CD4-positive, alpha-beta T cell (primary cell): ENCODE measurements at places on chromosomes 4 and X.

- DNase-seq: no peak
These were observed 5.6 kb upstream of the TEC start for GRCh38 chr4:48275247-48275646.

DNA sequence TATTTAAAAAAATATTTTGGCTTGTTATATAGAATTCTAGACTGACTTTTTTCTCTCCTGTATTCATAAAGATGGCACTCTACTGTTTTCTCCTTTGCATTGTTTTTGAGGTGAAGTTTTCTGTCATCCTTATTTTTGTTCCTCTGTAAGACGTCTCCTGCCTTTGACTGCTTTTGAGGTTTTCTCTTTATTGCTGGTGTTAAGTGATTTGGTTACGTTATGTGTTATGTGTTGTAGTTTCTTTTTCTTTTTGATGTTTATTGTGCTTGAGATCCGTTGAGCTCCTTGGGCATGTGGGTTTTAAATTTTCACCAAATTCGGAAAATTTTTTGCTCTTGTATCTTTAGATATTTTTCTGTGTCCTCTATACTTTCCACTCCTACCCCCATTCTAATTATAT is 50.0 kb downstream of the KDM6A start:
- no peak for DNase-seq

DNA sequence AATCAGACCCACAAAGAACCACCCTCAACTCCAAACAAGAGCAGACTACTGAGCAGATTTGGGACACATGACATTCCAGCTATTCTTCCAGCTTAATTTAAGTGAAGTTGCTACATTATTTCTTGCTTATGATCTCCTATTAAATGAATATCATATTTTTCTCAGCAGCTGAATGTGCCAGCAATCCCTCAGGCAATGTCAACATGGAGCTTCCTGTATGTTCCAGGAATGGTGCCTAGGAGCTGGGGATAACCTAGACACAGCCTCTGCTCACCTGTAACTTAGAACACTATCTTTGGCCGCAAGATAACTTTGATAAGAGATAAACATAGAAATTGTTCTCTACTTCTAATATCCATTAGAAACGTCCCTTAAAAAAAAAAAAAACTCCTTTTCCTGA is 274.4 kb upstream of the RASGEF1B start:
- no peak for DNase-seq

DNA sequence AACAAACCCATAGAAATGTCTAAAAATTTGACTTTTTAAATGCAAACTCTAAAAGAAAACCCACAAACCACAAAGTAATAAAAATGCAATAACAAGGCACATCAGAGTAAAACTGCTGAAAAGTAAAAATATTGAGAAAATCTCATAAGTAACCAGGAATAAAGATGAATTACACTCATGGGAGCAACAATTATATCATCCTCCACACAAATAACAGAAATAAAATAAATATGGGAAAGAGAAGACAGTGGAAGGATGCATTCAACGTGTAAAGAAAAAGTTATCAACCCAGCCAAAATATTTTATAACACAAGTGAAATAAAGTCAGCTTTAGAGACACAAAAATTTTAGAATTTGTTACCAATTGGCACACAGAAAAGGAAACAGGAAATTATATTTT is 1420.2 kb downstream of the PCDH18 start:
- DNase-seq: no peak

- DNase-seq: no peak
These were observed 23.8 kb downstream of the SSX1 start for GRCh38 chrX:48278958-48279357.

GRCh38 chr4:128220286-128221235 is 67.1 kb downstream of the PGRMC2 start:
- DNase-seq: no peak

DNA sequence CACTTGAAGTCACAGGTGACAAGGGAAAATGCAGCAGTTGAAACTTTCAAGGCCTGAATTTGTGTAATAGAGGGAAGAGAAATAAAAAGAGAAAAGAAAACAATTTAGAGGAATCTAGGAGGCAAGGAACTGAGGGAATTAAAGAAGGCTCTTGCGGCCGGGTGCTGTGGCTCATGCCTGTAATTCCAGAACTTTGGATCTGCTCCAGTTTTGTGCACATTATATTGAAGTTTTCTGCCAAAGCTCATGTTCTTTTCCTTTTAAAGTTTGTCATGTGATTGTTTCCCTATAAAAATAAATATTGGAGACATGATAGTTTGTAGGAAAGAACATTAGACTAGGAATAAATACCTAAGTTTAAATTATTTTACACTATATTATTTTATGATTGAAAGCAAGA is 433.9 kb upstream of the CPEB2 start:
- DNase-seq: no peak

DNA sequence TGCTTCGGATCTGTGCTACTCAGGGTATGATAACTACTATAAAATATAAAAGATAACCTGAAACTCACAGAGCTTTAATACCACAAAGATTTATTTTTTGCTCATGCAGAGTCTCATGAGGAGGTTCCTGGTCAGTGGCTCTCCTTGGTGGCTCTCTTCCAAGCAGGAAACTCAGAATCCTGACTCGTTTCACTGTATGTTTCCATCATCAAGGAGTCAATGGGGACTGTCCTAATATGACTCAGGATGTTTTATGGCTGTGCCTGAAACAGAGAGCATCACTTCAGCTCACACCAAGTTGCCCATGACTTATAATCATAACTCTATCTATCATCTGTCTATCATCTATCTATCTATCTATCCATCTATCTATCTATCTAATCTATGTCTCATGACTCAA is 620.8 kb upstream of the NR3C2 start:
- DNase-seq: no peak

- DNase-seq: no peak
These were observed 86.2 kb downstream of the FHDC1 start for GRCh38 chr4:153022241-153022715.

GRCh38 chr4:110501826-110502225 is 25.9 kb downstream of the ENPEP start:
- DNase-seq: no peak

DNA sequence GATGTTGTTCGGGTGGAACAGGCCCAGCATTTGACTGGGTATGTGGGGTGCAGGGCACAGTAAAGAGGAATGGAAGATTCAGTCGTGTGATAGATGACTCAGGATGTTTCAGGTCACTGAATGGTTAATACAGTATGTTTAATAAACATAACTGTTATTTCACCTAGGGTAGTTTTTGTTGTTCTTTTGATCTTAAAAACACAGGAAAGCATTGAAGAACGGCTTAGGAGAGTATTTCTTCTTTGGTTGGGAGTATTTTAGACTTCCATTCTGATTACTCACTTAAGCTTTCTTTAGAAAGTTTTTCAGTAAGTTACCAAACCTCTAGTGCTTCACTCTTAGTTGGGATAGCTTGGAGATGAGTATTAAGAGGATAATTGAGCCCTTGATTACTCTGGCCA is 62.3 kb downstream of the STAG2 start:
- no peak for DNase-seq

DNA sequence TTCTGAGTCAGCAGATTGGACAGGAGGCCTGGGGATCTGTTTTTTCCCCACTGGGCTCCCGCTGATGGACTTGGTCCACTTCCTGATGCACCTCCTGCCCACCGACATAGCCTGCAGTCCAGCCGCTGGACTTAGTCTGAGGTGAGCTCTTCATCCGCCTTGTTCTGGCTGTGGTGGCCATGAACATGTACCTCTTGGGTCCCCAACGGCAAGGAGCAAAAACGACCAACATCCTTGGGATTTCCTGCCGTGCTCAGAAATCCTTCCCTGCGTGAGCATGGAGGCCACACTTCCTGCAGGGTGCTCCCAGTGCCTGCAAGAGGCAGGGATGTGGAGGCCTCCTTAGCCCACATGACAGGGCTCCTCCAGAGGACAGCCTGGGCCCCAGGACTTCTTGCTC is 76.8 kb downstream of the CRMP1 start:
- DNase-seq: no peak

- DNase-seq: no peak
These were observed 192.2 kb upstream of the LEF1 start for GRCh38 chr4:108360754-108361445.

- DNase-seq: no peak
These were observed 260.5 kb downstream of the MAPK10 start for GRCh38 chr4:86099348-86099747.

DNA sequence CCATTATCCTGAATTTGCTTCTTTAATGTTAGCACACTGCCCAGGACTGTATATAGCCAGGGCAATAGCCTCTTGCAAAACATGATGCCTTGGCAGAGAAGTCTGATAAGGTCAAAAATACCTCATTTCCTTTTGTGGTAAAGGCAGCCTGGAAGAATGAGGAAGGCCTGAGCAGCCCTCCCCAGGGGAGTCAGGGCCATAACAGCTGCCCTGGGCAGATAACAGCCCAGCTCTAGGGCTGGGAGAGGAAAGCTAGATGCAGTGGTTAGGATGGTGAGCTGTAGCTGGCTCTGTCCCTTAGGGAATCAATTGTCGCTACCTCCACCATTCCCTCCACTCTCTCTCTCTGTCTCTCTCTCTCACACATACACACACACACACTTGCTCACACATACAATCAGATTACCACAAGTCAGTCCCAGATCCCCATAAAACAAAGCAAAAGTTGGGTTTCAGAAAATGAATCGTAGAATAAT is 29.2 kb downstream of the EFHC2 start:
- no peak for DNase-seq

DNA sequence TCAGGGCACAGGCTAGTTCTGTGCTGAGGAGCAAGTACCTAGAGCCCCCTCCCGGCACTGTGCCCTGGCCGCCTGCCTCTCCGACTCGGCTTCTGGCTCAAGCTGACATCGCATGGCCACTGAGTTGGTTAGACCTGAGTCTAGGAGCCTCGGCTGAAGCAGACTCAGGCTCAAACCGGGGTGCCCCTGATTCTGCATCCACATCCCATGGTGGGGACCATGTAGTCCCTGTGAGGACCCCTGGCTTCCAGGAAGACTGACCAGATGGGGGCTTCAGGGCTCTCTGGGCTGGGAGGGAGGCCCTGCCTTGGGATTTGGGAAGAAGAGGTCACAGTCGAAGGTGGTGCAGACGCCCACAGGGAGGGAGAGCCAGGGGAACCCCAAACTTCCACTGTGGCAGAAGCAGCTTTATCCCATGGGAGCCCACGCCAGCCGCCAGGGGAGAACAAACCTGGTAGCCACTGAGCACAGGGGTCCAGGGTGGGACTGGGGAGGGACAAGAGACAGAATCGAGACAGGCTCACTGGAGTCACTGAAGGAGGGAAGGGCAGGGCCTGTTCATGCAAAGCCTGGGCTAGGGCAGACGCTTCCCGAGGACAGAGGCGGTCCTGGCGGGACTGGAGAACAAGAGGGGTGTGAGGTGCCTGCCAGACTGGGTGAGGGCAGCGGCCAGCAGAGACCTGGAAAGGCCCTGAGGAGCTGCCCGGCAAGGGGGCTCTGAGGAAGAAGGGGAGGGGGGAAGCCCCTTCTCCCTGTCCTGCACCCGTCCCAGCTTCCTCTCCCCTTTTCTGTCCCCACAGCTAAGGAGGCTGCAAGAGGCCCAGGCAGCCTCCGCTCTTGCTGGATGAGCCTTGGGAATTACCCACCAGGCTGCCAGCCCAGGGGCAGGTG is 1.1 kb downstream of the PDE6B start:
- no peak for DNase-seq

DNA sequence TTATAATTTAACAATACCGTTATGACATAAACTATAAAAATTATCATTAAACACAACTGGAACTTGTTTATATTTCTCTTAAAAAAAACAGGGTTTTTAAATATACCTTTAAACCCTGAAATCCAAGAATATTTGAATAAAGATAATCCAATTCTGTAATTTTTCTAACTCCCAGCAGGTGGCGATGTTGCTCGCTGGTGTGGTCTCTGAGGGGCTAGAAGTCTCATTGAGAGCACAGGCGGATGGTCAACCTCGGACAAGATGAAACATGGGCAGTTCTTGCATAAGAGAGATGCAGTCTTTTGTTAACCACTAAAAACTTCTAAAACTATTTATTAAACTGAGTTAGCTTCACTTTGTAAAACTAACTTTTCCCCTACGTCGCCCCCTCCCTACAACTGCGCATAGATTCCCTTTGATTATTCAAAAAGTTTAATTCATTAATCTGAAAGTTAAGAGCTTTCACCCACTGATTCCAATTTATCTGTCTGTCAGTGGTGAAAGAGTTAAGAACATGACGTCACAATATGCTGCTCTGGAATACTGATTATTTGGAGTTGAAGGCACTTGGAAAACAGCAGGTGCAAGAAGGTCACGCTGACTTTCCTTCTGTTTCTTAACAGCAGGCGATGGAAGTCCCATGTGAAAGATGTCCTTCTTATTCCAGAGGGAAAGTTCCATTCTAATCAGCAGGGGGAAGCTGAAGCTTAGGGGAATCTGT is 29.5 kb downstream of the DMP1 start:
- no peak for DNase-seq

- DNase-seq: peak; percentile 69
These were observed 61.1 kb upstream of the VAMP7 start for GRCh38 chrX:155819966-155820491.

DNA sequence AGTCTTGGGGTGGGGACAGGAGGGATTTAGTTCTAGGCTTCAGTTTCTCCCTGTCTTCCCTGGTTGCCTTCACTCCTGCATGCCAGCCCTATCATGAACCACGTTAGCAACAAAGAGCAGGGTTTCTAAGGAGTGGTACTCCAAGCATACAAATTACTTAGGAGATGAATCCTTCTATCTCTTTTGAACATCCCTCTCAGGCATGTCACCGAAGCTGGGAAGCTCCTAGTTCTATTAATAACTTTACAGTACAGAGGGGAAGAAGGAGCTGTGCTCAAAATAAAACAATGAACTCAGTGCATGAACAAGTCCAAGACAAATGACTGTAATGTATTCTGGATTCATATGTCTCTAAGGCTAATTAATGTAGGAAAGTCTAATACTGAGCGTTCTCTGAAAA is 450.6 kb upstream of the RASGEF1B start:
- no peak for DNase-seq

DNA sequence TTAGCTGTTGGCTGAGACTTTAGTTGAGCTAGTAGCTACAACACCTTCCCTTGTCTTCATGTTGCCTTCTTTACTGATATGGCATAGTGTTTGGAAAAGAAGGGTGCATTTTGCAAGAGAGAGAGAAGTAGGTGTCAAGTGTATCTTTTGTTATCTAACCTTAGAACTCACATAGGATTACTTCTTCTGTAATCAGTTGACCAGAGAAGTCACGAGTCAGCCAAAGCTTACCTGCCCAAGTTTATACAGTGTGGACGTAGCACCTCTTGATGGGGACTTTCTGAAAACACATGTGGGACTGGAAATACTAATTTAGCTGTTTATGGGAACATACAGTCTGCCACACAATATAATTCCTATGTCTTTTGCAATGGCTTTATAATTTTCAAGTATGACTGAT is 56.0 kb downstream of the UGT8 start:
- DNase-seq: no peak

GRCh38 chrX:10108288-10108687 is 48.5 kb upstream of the CLCN4 start:
- peak; percentile 20 for DNase-seq

- no peak for DNase-seq
These were observed 207.1 kb downstream of the ZNF330 start for GRCh38 chr4:141427726-141428296.
